Astrocyte of the cerebellum (primary cell): ENCODE measurements at places on chromosomes 2 and 18.

GRCh38 chr2:101267671-101268656 lies 15.3 kb downstream of the CNOT11 start:
- DNase-seq, result no peak

DNA sequence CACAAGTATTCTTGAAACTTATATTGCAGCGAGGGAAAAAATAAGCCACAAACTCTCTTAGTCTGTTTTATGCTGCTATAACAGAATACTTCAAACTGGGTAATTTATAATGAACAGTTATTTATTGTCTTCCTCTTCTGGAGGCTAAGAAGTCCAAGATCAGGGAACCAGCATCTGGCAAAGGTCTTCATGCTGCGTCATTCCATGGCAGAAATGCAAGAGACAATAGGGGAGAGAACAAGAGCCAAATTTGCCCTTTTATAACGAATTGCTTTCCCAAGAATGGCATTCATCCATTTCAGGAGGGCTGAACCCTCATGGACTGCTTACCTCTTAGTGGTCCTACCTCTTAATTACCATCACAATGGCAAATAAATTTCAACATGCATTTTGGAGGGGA lies 46.5 kb downstream of the MAPRE2 start:
- DNase-seq, result no peak

DNA sequence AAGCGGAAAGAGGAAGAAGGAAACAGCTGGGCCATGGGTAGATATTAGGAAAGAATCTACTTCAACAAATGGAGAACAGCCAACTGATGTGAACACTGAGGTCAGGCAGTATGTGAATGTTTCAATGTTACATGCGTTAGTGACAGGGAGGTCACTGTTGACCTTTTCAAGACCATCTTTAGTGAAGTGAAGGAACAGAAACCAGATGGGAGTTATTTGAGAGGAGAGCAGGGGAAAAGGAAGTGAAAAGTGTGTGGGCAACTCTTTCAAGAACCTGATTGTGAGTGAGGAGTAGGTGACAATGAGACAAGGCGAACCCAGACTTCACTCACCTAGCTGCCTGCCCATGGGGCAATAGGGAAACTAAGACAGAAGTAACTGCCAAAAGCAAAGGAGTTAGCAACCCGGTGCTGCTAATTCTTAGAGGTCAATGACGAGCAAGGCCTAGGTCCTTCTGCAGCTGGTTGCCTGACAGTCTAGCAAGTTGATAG lies 67.0 kb downstream of the SP3 start:
- no peak for DNase-seq

DNA sequence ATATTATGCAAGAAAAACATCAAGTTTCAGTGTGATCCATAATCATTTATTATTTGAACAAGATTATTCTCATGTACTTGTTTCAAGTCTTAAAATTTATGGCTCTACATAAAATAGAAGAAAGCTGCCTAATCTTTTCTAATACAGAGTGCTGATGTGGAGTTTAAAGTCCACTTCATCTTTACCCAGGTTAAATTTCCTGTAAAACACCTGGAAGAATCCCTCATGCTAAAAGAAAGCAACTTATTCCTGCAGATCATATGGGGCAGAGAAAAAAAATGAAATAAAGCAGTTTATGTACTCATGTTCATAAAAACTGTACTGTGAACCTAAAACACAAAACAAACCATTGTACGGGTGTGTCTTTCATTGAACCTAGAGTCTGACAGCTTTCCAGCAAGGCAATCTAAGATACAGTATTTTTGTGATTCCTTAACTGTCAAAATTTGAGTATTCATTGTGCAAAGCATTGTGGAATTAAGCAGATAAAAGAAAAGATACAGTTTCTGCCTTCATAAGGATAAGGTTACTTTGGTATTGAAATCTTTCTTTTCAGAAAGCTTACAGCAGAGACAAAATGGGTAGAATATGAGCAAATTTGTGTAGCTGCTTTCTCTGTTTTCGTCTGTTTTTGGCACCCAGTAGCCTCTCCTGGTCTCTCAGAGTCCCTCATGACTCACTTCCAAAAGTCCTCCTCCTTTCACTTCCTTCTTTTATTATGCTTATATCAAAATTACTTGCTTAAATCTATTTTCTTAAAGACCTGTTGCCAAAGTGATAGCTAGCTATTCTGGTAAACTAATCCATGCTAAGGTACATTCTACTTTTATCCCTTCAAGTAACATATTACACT lies 26.9 kb upstream of the GLS start:
- no peak for DNase-seq

DNA sequence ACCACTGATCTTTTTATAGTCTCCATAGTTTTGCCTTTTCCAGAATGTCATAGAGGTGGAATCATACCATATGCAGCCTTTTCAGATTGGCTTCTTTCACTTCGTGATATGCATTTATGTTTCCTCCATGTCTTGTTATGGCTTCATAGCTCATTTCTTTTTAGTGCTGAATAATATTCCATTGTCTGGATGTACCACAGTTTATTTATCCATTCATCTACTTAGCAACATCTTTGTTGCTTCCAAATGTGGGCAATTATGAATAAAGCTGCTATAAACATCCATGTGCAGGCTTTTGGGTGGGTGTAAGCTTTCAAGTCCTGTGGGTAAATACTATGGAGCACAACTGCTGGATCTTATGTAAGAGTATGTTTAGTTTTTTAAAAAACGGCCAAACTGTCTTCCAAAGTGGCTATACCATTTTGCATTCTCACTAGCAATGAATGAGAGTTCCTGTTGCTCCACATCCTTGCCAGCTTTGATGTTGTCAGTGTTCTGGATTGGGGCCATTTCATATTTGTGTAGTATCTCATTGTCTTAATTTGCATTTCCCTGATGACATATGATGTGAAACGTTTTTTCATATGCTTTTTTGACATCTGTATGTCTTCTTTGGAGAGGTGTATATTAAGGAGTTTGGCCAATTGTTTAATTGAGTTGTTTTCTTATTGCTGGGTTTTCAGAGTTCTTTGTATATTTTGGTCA lies 20.6 kb downstream of the STPG4 start:
- no peak for DNase-seq

DNA sequence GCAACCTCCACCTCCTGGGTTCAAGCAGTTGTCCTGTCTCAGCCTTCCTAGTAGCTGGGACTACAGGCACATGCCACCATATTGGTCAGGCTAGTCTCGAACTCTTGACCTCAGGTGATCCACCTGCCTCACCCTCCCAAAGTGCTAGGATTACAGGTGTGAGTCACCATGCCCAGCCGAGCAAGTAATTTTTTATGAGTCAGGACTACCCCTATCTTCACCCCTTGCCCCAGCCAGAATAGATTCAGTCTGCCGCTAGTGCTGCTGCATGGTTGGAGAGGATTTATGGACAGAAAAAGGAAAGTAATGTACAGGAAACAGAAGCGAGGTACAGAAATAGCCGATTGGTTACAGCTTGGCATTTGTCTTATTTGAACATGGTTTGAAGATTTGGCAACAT lies 48.9 kb downstream of the BMPR2 start:
- no peak for DNase-seq

DNA sequence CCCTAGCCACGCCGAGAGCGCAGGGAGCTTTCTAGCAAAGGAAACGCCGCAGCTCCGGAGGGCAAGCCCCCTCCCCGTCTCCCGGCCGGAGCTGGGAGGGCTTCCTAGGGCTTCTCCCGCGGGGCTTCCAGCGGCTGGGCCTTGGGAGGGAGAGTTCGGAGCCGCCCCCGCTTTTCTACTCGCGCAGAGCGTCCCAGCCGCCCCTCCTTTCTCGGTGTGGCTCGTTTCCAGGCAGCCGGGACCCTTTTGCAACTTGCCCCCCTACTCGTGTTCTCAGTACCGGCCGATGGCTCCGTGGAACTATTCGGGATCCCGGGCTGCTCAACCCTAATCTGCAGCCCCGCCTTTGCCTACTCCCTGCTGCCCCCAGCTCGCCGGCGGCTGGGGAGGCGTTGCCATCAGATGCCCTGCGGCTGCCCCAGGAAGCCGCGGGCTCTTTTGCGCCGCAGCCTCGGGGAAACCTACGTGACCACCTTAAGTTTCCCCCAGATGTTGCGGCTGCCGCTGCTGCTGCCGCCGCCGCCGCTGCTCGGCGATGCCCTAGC lies 1.5 kb upstream of the NR4A2 start:
- DNase-seq, result no peak

DNA sequence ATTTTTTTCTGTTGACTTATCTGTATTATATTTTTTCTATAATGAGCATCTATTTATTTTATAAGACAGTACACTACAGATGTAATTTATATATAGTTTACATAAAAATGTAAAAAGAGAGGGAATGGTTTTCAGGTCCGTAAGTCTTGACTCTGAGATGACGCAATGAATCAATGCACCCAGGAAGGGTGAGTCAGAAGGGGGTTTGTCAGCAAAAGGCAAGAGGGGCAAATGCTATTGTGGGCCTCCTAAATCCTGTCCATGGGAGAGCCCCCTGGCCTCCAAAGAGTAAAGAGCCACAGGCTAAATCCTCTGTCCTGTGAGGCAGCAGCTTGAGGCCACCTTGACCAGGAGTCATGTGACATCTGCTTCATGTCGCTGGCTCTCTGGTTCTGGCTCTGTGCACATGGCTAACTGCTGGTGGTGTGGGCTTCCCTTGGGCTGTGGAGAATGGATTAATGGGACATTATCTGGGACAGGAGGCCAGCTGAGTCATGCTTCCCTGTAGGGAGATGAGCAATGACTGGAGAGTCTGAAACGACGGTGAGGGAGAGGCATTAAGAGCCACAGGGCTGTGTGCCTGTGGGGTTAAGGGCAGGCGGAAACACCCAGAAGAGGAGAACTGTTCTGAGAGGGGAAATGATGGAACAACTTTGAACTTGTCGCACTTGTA lies 22.8 kb upstream of the ASB18 start:
- DNase-seq, result no peak

- DNase-seq, result no peak
Observed at GRCh38 chr18:46397174-46397573, 259.8 kb downstream of the LOXHD1 start.

- peak; percentile 27 for DNase-seq
Observed at GRCh38 chr2:69741229-69741574, 732 bp upstream of the ANXA4 start.

- no peak for DNase-seq
Observed at GRCh38 chr2:79980816-79981215, 323.7 kb downstream of the LRRTM1 start.

- no peak for DNase-seq
Observed at GRCh38 chr2:141611176-141611571, 519.6 kb downstream of the LRP1B start.

GRCh38 chr2:19600506-19600905 lies 242.1 kb upstream of the OSR1 start:
- no peak for DNase-seq
